ENCODE measurements at places on chromosomes 5 and 9.

- DNase-seq, result no peak
These were observed 15.6 kb upstream of the SLC24A2 start for GRCh38 chr9:19804431-19804830.

DNA sequence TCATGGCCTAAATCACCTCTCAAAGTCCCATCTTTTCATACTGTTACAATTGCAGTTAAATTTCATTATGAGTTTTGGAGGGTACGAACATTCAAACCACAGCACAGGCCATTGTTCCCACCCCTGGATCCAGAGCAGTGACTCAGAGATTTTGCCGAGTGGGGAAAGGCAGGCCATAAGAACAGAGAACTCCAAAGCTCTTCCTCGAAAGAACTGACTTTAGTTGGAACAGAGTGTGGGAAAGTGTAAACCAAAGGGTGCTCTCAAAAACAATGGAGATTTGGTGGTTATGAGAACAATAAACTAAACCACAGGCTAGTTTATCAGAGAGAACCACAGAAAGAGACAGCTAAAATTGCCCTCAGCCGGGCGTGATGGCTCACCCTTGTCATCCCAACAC lies 19.4 kb upstream of the GRPEL2 start:
- no peak for DNase-seq

- DNase-seq, result no peak
These were observed 30.9 kb downstream of the FAXDC2 start for GRCh38 chr5:154819546-154819945.

DNA sequence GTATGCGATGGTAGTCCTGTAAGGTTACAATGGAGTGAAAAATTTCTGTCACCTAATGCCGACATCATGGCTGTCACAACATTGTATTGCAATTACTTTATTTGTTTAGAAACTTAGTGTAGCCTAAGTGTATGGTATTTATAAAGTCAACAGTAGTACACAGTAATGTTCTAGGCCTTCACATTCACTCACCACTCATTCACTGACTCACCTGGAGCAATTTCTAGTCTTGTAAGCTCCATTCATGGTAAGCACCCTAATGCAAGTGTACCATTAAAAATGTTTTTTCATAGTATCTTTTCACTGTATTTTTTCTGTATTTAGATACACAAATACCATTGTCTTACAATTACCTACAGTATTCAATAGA lies 58.5 kb downstream of the ATP10B start:
- DNase-seq, result no peak
